ENCODE measurements at places on chromosomes 5 and 9.

GRCh38 chr9:74570879-74571512 lies 73.9 kb downstream of the RORB start:
- DNase-seq: peak; percentile 10

DNA sequence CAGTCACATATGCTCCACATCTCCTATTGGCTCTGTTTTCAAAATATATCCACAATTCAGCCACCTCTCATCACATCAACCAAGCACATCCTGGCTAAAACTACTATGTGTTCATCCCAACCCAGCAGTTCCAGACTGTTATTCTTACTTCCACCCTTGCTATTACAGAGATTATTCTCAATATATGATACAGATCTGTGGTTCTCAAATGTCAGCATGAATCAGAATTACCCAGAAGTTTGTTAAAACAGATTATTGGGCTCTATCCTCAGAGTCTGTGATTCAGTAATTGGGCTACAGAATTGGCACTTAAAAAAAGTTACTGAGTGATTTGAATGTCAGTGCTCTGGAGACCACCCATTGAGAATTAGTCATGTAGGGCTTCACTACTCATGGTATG lies 78.8 kb upstream of the IZUMO3 start:
- no peak for DNase-seq

- no peak for DNase-seq
Observed at GRCh38 chr9:16243798-16244197, 626.7 kb downstream of the BNC2 start.

GRCh38 chr9:127991017-127991756 lies 10.4 kb upstream of the EEIG1 start:
- DNase-seq: no peak

- DNase-seq: no peak
Observed at GRCh38 chr9:129078691-129079503, 2.0 kb upstream of the DOLPP1 start.

DNA sequence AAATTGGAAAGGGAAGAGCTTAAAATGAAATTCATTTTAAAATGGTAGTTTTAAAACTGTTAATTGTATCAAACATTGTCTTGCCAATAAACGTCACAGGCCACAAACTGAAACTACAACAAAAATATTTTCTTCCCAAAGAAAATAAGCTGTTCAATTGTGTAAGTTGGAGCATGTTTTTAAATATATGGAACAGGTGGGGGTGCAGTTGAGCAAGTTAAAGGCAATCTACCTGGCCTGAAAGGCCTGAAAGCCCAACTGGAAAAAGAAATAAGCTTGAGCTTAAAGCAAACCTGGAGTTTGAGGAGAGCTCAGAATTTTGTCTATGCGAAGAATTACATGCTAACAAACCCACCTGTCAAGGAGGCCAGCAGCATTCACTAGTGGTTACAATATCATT lies 439.5 kb downstream of the ACTL7B start:
- DNase-seq: no peak

- no peak for DNase-seq
Observed at GRCh38 chr9:38339496-38339895, 53.0 kb upstream of the ALDH1B1 start.

DNA sequence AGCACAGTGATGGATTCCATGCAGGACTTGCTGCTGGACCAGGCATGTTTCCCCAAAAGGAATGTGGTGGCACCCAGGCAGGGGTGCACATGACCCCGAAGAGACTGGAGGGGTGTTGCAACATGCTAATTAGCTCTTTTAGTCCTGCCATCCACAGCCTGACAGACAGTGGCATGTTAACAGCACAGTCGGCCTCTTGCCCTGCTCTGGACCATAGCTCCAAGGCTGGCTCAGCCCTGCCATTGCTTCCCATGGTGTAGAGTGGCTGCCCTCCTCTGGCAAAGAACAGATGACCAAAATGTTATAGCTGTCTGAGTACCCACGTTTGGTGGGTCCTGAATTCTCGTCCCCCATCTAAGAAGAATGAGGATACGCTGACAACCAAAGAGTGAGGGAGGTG lies 736.4 kb upstream of the PTPRD start:
- DNase-seq: no peak

- no peak for DNase-seq
Observed at GRCh38 chr9:34579808-34580163, 9.7 kb downstream of the CNTFR start.

DNA sequence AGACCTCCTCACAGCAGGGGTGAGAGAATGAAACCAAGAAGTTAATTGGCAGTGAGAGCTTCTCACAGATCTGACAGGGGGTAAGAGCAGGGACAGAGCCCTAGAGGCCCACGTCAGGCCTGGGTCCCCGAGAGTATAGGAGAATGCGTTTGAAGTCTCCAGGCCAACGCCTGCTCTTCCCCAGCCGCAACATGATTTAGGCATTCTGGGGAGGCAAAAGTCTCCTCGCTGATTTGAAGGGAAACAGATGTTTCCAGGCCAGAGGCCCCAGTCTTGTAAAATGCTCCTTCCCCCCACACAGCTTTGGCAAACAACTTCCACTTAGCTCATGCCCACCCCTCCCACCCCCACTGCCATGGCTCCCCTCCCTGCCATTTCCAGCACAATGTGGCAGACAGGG lies 239.2 kb upstream of the TRIM32 start:
- DNase-seq: no peak

- peak; percentile 30 for DNase-seq
Observed at GRCh38 chr5:90434116-90434714, 24.7 kb upstream of the CETN3 start.

DNA sequence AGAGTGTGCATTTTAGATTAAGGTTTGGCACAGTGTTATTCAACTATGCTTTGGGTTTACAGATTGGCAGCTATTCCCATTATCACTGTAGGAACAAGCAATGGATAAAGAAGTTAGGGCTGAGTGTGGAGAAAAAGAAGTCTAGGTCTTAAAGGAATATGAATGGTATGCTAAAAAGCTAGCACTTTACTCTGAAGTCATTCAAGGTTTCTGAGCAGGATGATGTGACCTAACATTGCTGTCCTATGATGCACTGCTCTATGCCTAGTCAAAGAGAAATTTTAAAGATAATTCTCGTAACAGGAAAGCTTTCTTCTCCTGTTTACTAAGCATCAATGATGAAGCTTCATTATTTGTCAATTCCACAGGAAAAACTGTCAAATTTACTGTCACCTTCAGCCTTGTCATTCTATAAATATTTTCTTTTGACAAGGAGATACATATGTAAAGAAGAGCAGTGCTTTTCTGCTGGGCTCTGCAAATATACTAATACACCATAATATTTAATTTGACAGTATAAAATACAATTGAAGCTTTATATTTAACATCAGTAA lies 476.1 kb upstream of the PTPRD start:
- no peak for DNase-seq

GRCh38 chr9:135355521-135356011 lies 124.0 kb upstream of the PPP1R26 start:
- DNase-seq: no peak

DNA sequence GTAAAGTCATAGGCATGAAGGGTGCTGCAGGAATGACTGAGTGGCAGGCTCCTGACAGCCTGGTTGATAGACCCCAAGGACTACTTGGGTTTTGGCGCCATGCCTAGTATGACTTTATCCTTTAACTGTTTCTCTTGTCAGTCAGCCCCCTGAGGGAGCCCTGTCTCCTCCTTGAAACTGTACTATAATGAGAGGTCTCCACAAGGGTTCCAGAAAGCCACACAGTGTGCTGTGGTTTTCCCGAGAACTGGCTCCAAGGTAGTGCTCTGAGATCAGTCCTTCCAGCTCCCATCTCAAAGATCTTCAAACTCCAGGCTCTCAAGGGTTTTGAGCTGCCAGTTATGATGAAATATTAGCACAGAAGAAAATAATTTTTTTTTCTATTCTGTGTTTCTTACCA lies 26.7 kb upstream of the TNC start:
- no peak for DNase-seq

GRCh38 chr5:160773646-160774410 lies 78.2 kb downstream of the ATP10B start:
- DNase-seq: no peak

- no peak for DNase-seq
Observed at GRCh38 chr5:168578538-168579487, at the start of gene PANK3. TSS of gene PANK3 (minus strand) at chr5:168579368. CDS start at chr5:168579283, 85 bp downstream.

- DNase-seq: no peak
Observed at GRCh38 chr5:73419465-73420390, 28.8 kb downstream of the FOXD1 start.

- no peak for DNase-seq
Observed at GRCh38 chr5:2138896-2139295, 256.2 kb upstream of the IRX4 start.

- no peak for DNase-seq
Observed at GRCh38 chr9:82410866-82411265, 422.3 kb downstream of the SPATA31D1 start.

DNA sequence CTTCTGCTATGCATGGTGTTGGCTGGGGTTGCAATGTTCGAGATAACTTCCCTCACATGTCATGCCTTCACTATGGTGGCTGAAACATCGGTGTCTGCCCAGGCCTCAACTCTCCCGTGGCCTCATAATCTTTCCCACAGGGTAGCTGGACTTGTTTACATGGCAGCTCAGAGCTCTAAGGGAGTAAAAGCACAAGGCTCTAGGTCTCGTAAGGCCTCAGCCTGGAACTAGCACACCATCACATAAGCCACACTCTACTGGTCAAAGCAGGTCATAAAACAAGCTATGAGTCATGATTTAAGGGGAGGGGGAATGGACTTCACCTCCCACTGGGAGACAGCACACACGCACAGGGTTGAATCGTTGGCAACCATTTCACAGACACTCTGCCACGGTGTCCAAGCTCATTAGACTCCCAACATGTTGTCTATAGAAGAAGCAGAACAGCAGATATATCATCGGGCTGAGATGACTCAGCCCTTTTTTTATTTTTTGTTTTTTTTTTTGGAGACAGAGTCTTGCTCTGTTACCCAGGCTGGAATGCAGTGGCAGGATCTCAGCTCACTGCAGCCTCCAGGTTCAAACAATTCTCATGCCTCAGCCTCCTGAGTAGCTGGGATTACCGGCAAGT lies 66.8 kb upstream of the IL17B start:
- DNase-seq: no peak

DNA sequence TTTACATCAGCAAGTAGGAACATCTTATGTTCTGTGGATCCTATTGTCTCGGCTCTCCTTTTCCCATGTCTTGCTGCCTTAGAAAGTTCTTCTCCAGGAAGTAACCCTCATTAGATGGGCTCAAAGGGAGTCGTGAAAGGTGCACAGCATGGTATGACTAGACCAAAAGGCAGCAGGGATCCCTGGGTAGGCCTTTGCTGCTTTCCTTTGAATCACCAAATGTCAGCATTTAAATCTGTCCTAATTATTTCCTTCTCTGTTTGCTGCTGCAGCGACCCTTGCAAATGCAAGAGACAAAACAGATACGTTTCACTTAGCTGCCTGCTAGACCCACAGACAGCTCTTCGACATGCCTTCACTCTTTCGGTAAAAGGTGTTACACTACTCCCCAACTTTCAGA lies 218.4 kb downstream of the ACTL7B start:
- DNase-seq: no peak

DNA sequence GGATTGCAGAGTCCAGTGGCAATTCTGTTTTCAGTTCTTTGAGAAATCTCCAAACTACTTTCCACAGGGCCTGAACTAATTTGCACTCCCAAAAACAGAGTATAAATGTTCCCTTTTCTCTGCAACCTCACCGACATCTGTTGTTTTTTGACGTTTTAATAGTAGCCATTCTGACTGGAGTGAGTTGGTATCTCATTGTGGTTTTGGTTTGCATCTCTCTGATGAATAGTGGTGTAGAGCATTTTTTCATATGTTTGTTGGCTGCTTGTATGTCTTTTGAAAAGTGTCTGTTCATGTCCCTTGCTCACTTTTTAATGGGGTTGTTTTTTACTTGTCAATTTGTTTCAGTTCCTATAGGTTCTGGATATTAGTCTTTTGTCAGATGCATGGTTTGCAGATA lies 72.6 kb downstream of the PALM2AKAP2 start:
- no peak for DNase-seq

- DNase-seq: no peak
Observed at GRCh38 chr5:123176938-123177275, 87.9 kb downstream of the PRDM6 start.

DNA sequence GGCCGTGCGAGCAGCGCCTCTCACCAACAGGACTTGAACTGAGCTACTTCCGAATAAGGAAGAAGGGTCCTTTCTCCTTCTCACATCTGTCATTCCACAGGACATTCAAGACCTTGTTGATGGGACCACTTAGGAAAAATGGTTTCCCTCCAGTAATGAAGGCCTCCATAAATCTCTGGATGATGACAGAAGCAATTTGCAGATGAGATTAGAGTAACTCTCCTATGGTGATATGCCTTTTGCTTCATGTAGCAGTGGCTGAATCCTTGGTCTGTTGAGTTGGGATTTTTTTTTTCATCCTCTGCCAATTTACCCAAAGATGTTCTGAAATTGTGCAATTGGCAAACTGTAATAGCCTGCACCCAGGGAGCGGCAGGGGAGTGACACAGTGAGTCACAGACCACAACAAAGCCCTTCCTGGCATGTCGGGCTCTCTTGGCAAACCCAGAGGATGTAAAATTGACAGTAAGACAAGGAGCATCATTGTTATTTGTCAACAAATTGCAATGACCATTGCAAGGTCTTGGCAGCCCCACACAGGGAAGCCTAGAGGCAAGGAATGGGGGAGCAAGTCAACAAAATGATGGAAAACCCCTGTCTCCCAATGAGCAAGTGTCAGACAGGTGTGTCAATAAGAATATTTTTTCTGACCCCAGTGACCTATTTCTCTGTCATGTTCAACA lies 275.9 kb downstream of the ACTL7B start:
- DNase-seq: no peak

GRCh38 chr5:158380661-158381060 lies 521.7 kb upstream of the CLINT1 start:
- no peak for DNase-seq

GRCh38 chr9:117315236-117315635 lies 99.6 kb downstream of the ASTN2 start:
- no peak for DNase-seq

- DNase-seq: no peak
Observed at GRCh38 chr9:108755979-108756378, 99.8 kb downstream of the ACTL7B start.

- DNase-seq: no peak
Observed at GRCh38 chr5:14247054-14247386, 103.9 kb downstream of the TRIO start.

GRCh38 chr9:34964458-34964857 lies 6.4 kb downstream of the PHF24 start:
- DNase-seq: no peak

- no peak for DNase-seq
Observed at GRCh38 chr9:131660466-131661405, 79.1 kb downstream of the RAPGEF1 start.

- no peak for DNase-seq
Observed at GRCh38 chr5:116772806-116773205, 198.2 kb upstream of the SEMA6A start.

DNA sequence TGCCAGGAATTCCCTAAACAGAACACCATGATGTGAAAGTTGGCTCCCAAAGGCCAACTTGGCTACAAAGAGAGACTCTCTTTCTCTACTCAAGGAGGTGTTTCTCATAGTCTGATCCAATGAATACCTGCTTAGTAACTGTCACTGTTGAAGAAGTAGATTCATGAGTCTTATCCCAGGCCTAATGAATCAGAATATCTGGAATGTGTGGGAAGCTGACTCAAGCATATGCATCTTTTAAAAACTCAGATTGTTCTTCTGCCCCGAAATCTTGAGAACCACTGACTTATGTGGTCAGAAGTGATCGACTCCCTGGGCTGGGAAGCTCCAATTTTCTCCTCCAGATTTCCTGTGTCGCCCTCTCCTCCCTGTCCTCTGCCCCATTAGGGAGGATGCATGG lies 345.6 kb downstream of the PLK2 start:
- no peak for DNase-seq

GRCh38 chr5:15384581-15384980 lies 115.4 kb upstream of the FBXL7 start:
- no peak for DNase-seq

Data from SK-N-MC (cell line).